ENCODE measurements at places on chromosomes 5 and 9.

- no peak for DNase-seq
Measured at GRCh38 chr5:77355751-77356150, 136.4 kb downstream of the WDR41 start.

GRCh38 chr9:111812337-111812736, 17.6 kb upstream of the SHOC1 start:
- DNase-seq, result no peak

GRCh38 chr9:19117039-19117716, 10.1 kb downstream of the PLIN2 start:
- DNase-seq, result no peak

- DNase-seq, result no peak
Measured at GRCh38 chr5:88583471-88583870, 299.5 kb downstream of the MEF2C start.

DNA sequence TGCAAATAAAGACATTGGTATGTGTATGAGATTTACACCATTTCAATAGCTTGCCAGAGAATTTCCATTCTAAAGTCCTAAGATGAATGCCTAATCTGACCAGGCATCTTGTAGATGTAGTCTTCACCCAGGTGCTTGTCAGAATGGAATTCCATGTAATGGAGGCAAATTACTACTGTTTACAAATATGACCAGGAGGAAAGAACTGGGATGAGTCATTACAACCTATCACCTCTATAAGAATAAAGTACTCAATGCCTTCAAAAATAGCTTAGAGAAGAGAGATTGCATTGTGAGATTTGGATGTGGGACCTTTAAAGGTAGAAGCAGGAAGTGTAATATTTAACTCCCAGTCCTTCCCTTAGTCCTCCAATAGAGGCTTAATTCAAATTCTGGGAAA, 507.0 kb upstream of the PTGER4 start:
- DNase-seq, result no peak

GRCh38 chr9:83599071-83599470, 23.9 kb upstream of the IDNK start:
- no peak for DNase-seq

DNA sequence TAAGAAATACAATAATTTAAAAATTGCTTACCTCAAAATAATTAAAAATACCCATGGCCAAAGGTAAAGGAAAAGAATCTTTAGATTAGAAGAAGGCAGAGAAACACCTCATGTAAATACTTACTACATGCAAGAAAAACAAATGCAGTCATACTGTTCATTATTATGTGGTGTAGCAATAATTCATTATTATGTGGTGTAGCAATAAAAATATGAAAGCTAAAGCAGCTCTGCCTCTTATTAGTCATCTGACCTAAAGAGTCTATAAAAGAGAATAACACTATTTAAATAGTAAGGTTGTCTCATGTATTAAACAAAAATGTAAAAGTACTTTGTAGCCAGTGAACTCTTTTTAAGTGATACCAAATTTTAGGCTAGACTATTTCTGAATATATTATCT, 6.6 kb downstream of the DTWD2 start:
- DNase-seq, result no peak

GRCh38 chr5:172641359-172642050, 442 bp downstream of the NEURL1B start:
- DNase-seq, result no peak

- no peak for DNase-seq
Measured at GRCh38 chr9:120715389-120715924, 1.2 kb upstream of the MEGF9 start.

DNA sequence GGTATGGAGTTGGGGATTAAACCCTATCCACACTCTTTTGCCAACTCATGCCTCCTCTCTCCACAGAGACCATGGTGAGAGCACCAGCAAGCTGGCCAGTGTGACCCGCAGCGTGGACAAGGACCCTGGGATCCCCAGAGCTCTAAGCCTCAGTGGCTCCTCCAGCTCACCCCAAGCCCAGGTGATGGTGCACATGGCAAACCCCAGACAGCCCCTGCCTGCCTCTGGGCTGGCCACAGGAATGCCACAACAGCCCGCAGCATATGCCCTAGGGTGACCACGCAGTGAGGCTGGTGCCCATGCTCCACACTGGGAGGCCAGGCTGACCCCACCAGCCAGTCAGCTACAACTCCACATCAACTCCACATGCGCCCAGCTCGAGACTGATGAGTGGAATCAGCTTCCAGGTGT, 11.5 kb upstream of the CARD19 start:
- no peak for DNase-seq

DNA sequence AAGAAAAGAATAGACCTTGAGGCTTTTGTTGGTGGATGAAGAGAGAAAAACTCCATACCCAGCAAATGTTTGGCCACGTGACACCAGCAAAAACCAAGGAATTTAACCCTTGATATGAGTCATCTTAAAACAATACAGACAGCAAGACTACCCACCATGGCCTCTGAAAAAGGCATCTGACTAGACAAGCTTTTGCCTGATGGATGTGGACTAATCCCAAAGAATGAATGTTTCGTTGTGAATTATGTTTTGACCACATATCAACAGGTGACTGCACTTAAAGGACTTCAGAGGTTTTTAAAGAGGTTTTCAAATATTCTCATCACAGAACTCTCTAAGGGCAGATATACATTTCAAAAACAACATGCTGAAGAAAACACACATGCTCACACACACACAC, 33.0 kb upstream of the SLC1A3 start:
- DNase-seq, result no peak

GRCh38 chr5:133347039-133347438, 265.3 kb downstream of the FSTL4 start:
- no peak for DNase-seq
